ENCODE measurements at places on chromosomes 1 and 21.

GRCh38 chr1:10979483-10979920 lies 33.0 kb upstream of the TARDBP start:
- DNase-seq = no peak

GRCh38 chr1:179935909-179936496 lies 18.6 kb upstream of the CEP350 start:
- no peak for DNase-seq

- DNase-seq = no peak
Measured at GRCh38 chr1:99457381-99458165, 188.3 kb upstream of the PALMD start.

DNA sequence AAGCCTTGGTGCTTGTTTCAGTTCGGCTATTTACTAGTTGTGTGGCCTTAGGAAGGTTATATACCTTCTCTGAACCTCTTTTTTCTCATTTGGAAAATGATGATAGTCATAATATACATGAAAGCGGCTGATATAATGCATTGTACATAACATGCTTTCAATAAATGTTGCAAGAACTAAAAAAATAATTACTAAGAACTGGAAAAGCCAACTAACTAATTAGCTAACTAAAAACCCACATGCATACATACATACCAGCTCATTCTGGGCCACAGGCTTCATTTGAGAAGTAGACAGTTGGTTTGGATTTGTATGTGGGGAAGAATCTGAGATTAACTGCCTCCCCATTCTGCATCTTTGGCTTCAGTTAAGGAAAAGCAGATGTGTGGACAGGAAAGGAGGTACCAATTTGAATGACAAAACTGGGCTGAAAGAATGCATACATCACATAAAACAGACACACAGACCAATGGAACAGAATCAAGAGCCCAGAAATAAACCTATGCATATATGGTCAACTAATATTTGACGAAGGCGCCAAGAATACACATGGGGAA lies 217.9 kb downstream of the TM2D1 start:
- no peak for DNase-seq

DNA sequence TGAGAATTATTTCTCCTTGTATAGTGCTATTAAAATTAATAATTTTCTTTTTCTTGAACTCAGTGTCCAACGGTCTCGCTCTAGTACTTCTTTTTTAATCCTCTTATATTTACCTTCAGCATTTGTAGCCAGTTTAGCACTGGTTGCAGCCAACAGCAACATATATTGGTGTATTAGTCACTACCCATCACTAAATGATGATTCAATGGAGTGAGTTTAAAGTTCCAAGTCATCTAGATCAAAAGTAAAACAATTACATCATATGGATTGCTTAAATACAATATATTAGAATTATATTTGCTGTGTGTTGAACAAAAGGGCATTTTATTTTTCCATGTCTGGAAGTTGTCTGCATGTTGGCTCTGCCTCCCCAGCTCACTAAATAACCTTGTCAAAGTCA lies 591.8 kb downstream of the ADGRL2 start:
- no peak for DNase-seq

DNA sequence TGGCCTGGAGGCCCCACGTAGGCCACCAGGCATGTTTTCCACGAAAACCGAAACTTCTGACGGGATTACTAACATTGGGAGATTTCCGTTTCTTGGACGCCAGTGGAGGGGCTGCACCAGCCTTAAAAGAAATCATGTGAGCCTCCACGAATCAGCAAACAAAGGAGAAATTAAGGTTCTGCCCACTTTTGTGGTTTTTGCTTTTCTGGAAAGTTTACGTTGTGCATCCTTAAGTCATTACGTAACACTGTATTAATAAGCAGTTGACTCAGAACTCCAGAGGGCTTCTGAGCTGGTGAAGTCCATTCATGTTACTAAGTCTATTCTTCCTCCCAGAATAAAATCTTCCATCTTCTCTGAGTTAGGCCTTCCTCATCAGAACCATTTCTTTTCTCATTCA lies 168.5 kb downstream of the PSMG1 start:
- DNase-seq = no peak

DNA sequence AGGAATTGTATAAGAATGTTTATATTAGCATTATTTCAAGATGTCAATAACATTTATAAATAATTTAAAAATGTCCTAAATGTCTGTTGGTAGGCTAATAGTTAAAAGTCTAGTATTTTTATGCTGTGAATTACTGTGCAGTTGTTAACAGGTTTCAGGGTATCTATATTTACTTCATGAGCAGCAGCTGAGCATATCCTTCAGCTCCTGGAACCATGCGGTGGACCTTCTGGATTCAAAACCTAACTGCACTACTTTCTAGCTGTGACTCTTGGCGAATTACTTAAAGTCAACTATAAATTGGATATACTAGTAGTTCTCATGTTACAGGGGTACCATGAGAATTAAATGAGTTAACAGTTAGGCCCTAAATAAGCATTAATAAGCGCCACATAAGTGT lies 3.7 kb downstream of the CEP350 start:
- no peak for DNase-seq

DNA sequence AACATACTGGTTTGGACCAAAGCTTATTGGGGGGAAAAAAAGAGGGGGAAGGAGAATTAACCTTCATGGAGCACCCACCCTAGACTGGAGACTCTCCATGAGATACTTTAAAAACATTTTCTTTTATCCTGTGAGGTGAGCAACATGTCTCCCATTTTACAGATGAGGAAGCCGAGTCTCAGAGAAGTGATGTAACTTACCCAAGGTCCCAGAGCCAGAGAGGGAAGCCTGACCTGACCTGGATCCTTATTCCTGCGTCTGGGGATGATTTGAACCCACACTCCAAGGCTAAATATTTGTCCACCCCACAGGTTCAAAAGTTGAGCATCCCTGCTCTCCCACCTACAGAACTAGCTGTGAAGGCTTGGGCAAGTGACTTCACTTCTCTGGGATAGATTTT lies 137.9 kb upstream of the JUN start:
- no peak for DNase-seq

DNA sequence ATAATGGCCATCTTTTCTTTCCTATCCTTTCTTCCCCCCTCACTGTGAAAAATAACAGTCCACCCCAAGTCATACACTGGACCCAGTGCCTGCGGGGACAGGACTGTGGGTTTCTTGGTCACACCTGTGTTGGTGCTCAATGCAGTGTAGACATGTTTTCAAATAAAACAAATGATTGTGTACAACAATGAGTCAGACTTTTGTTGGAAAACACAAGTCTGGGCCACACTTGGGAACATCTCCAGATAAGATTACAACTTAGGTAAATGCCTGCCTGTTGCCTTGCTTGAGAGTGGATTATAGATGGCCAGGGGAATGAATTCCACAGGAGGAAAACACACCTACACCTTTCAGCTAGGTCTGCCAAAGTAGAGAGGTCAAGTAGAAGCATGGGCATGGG lies 34.1 kb downstream of the PDPN start:
- no peak for DNase-seq

DNA sequence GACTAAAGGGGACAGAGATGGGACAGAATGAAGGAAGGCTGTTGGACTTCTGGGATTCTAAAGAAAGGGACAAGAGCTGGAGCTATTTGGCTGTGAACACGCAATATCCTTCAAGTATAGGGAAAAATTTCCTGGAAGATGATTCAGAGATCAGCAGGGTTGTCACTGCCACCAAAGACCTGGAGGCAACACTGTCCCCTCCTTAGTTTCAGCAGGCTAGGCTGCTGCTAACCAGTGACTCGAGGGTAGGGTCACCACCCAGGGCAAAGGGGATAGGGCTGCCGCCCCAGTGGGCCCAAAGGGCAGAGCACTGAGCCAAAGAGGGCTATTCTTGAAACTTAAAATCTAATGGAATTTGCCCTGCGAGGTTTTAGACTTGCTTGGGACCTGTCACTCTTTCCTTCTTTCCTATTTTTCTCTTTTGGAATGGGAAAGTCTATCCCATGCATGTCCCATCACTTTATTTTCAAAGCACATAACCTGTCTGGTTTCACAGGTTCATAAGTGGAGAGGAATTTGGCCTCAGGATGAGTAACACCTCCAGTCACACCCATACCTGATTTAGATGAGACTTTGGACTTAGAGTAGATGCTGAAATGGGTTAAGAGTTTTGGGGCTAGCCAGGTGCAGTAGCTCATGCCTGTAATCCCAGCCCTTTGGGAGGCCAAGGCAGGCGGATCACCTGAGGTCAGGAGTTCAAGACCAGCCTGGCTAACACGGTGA lies 11.9 kb downstream of the IFNLR1 start:
- no peak for DNase-seq

DNA sequence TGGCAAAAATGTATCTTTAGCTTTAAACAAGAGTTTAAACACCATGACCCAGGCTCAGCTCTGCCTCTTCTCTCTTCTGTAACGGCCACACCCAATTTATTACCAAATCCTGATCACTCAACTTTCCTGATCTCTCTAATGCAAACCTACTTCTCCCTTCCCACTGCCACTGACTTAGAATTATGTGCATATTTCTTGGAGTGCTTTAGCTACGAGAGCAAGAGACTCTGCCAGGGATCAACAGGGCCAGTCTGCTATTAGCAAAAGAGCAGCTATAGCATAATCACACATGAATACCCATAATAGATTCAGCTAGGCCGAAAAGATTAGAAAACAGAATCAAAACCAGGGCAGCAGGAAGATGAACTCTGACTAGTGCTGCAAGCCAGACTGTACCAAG lies 215.5 kb downstream of the MRPL39 start:
- no peak for DNase-seq

GRCh38 chr1:18419845-18420184 lies 60.9 kb upstream of the KLHDC7A start:
- DNase-seq = no peak

GRCh38 chr1:63746129-63746864 lies 27.5 kb upstream of the ROR1 start:
- no peak for DNase-seq

DNA sequence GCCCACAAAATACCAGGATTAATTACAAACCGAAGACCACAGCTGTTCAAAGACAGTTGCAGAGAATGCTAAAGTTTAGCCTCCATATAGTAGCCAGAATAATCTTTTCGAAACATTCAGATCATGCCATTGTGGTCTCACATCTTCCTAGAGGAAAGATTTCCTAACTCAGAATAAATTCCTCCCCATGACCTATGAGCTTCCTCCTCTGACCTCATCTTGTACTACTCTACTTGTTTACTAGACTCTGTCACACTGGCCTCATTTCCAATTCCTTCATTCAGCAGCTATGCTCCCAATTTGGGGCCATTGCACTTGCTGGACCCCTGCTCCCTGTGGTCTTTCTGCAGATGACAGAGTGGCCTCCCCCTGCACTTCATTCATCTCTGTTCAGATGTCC lies 71.8 kb upstream of the LRRC53 start:
- no peak for DNase-seq

DNA sequence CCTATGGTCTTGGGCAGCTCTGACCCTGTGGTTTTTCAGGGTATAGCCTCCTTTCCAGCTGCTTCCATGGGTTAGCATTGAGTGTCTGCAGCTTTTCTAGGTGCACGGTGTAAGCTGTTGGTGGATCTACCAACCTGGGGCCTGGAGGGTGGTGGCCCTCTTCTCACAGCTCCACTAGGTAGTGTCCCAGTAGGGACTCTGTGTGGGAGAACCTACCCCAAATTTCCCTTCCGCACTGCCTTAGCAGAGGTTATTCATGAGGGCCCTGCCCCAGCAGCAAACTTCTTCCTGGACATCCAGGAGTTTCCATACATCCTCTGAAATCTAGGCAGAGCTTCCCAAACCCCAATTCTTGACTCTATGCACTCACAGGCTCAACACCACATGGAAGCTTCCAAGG lies 111.0 kb upstream of the C1orf87 start:
- no peak for DNase-seq

- DNase-seq = no peak
Measured at GRCh38 chr1:64686828-64687724, 57.8 kb upstream of the RAVER2 start.

GRCh38 chr1:231122143-231122542 lies 39.7 kb upstream of the TRIM67 start:
- no peak for DNase-seq

GRCh38 chr1:84298684-84299535 lies 2.6 kb upstream of the SAMD13 start:
- peak; percentile 10 for DNase-seq

DNA sequence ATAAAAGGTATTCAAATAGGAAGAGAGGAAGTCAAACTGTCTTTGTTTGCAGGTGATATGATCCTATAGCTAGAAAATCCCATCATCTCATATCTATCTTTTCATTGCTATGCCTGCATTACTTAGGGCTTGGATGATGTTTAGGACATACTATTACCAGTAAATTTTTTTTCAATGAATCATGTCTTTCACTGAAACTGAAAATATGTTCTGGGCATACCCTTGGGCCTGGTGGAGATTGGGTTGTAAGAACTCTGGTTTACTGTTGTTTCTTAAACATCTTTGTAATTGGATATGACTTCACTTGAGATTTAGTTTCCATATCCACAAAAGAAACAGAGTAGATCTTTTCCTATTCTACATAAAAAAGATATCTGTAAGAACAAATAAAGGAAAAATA lies 502.2 kb upstream of the PRMT6 start:
- no peak for DNase-seq

GRCh38 chr21:17819877-17820229 lies 697 bp upstream of the C21orf91 start:
- no peak for DNase-seq

DNA sequence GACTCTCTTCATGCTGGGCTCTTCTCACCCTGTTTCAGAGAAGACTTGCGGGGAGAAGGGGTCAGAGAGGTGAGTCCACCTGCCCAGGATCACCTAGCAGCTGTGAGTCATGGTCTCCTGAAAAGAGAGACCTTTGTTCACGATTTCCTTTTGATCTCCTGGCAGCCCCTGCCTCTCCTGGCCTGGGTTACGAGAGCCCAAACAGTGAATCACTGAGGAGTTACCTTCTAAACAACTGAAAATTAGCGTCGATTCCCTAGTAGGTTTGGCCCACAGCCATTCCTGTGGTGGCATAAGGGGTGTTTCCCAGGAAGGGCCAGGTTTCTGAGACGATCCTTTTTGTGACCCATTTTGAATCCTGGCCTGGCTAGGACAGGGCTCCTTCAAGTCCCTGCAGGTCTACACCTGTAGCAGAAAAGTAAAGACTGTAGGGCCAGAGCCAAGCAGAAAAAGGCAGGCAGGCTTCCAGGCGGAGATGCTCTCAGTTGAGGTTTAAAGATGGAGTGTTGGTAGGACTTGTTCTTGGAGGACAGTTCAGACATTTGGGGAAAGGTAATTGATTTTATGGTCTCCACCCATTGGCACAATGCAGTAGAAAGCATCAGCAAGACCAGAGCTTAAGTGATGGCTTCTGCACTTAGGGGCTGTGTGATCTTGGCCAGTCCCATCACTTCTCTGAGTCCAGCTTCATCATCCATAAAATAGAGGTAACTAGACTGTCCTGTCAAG lies 2.1 kb upstream of the PLA2G2E start:
- DNase-seq = no peak

- no peak for DNase-seq
Measured at GRCh38 chr1:64197076-64197475, 6.3 kb upstream of the UBE2U start.

DNA sequence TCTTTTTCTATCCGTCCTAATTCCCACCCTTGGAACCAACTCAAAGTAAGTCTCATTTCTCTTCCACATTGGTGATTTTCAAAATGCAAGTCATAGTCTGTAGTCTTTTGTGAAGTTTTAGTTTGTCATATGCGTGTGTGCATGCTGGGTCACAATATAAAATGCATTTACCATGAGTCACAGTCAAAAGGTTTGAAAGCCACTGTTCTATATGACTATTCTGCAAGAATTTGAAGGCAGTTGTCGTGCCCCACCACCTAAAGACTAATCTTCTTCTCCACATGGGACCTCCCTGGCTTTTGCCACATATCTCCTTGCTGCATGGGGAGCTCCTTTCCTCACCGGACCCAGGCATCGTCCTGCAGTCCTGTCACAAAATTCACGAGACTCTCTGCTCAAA lies 1.6 kb downstream of the STPG1 start:
- DNase-seq = no peak

All from stimulated activated CD4-positive, alpha-beta T cell treated with anti-CD3 and anti-CD28 coated beads, TNF-alpha, amount 100 ng/mL, for 4 hours (primary cell).